ENCODE measurements at places on chromosomes 6 and 20.
A peak's percentile ranks its signal among the peaks of the same experiment; 100 is the strongest.

DNA sequence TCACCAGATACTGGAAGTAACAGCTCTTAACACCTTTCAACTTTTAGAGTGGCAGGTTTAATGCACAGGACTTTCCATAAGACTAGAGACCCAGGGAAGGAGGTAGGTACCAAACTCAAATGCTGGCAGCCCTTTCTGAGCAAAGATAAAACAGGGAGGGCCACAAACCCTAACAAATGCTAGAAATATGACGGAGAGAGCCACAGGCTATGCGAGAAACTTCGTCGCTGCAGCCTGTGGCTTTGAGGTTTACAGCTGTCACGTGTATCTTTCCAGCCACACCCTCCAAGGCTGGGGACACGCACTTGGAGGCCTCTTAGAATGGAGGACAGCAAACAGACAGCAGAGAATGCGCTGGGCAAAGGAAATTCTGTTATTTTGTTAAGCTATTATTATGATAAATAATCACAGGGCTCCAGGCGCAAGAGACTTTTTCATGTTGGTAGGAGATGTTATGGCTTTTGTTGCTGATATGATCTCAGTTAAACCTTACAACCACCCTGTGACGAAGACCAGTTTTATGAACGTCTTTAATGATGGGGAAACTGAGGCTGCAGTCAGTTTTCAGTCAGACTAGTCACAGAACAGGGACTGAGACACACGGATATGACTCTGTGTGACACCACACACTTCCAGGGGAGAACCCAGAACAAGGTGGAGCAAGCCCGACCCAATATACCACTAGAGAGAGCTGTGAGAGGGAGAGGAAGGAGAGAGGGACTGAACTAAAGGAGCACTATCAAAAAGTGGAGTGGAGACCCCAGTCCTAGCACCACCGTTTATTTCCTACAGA lies 2.0 kb downstream of the TRAM2 start:
- DNase-seq, result no peak

GRCh38 chr6:30198166-30199084 lies 14.8 kb downstream of the TRIM26 start:
- DNase-seq, result no peak

DNA sequence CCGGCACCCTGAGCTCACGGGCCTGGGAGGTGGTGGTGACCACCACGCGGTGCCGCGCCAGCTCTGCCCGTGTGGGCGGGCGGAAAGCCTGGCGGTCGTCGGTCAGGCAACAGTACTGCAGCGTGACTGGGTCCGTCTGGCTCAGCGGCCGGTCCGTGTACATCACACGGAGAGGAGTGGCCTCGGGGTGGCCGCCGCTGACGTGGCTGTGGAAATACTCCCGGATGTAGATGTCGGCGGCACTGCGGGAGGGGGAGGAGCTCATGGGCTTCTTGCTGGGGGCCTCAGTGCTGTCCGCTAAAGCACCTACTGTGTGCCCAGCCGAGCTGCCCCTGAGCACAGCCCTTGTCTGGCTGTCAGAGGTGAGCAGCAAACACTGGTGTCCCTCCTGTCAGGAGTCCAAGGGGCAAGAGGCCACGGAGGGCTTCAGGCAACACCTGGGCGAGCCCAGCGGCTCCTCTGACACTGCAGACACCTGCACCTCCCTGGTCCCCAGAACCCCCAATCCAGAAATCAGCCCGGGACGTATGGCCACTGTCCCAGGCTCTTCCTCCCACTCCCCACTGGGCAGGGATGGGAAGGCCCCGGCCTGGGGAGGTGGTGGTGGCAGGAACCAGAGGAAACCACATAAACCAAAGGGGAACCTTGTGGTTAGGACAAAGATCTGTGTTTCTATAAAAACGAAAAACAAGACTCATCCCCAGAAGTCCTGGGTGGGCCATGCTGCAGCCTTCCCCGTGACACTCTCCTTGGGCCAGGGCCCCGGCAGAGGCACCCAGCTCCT lies 6.5 kb downstream of the HELZ2 start:
- no peak for DNase-seq

DNA sequence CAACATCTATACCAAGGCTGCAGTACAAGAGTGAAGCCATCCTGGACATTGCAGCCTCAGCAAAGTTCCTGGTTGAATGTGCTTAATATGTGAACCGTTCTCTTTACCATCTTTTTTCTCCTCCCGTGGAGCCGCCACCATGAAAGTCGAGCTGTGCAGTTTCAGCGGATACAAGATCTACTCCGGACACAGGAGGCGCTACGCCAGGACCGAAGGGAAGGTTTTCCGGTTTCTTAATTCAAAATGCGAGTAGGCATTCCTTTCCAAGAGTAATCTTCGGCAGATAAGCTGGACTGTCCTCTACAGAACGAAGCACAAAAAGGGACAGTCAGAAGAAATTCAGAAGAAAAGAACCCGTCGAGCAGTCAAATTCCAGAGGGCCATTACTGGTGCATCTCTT lies 8.4 kb upstream of the LINC00237 start:
- DNase-seq, result no peak

DNA sequence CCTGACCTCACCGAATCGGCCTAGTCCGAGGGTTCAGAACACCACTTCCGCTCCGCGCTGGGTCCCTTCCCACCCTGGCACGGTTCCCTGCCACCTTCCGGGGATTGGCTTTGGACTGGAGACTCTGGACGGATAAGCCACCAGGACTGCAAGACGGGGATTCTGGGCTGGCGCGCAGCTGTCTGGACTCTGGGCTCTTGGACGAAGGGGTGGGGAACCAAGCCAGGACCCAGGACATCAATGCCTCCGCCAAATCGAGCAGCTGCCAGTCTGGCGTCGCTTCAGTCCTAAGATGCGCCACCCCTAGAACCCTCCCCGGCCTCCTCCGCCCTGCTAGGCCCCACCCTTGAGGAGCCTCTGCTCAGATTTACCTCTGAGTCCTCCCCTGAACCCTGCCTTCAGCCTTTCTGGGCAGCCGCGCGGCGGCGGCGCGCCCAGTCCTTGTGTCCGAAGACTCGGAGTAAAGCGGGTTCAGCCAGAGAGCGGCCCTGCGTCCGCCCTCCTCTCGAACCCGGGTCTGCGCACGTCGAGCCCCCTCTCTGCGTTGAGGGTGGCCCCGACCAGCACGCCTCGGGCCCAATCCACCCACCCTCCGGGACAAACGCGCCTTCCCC lies 1.2 kb downstream of the KCNK17 start:
- DNase-seq, result no peak

DNA sequence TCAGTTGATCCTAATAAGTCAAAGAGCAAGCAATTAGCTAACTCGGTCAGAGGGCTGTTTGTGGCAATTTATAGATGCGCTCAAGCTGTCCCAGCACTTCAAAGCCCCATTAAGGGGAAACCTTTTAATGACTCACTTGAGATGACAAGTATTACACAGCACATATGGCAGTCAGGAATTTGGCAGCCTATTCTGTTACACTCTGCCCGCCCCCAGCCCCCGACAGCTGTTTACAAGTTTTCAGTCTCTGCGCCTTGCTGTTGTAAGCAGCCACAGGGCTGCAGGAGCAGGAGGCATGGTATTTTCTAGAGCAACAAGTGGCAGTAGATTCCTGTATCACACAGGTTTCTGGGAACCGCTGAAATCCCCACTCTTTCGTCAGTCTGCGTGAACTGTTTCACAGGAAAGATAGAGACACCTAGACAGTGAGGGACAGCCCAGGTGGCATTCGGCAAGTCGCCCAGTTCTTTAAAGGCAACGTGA lies 263.0 kb downstream of the FOXC1 start:
- no peak for DNase-seq

GRCh38 chr6:97462031-97462430 lies 179.0 kb upstream of the MMS22L start:
- DNase-seq, result no peak

DNA sequence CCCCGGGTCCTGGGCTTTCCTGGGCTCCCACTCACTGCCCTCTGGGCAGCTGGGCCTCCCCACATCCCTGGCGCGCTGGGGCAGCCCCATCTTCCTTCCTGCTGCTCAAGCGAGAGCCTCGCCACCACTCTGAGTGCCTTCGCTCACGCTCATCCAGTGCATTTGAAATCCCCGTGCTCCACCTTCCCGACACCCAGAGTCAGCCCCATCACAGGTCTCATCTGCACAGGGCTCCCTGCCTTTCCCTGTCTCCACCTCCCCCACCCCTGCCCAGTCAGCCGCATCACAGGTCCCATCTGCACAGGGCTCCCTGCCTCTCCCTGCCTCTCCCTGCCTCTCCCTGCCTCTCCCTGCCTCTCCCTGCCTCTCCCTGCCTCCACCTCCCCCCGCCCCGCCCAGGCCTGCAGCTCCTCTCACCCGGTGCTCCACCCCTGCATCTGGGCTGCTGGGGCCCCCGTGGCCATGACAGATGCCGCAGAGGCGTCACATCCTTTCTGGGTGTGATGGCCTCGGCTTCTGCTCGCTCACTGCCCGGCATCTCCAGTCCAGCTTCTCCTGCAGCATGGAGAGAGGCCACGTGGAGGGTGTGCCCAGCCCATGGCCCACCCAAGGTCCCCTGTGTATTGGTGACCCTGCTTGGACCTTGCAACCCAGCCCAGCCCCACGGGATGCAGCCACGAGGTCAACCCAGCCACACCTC lies 9.0 kb upstream of the BHLHE23 start:
- no peak for DNase-seq

- DNase-seq, result peak; percentile 81
Observed at GRCh38 chr6:14440940-14441781, 323.6 kb downstream of the CD83 start.

- no peak for DNase-seq
Observed at GRCh38 chr6:96213784-96214183, 198.0 kb downstream of the FUT9 start.

- DNase-seq, result no peak
Observed at GRCh38 chr6:163955756-163956155, 541.2 kb downstream of the QKI start.

DNA sequence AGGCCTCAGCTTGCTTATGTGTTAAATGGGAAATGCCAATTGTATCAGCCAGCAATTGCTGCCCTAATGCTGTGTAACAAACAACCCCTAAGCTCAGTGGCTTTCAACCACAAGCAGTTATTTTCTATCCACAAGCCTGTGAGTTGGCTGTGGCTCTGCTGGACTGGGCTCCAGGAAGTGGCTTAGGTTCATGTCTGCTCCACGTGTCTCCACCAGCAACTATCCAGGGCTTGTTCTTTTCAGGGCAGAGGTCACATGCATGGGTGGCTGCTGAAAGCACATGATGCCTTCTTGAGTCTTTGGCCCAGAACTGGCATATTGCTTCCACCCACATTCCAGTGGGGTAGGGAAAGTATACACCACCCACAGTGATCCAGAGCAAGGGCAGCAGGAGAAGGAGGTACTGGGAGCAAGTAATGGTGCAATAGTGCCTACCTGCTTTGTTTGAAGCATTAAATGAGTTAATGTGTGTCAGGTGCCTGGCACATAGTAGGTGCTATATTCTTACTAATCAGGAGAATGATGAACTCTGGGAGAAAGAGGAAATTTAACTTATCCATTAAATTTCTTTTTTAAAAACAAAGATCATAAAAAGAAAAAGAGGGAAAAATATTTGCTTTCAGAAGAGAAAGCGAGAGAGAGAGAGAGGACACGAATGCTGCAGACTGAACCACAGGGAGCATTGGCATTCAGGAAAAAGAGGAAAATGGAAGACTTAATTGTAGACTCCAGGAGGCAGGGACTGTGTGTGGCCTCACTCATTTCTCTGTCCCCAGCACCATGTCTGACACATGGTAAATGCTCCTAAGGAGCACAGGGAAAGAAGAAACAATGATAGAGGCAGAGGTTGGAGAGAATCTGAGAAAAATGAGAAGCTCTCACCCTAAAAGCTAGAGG lies 25.2 kb upstream of the RNF24 start:
- DNase-seq, result no peak

DNA sequence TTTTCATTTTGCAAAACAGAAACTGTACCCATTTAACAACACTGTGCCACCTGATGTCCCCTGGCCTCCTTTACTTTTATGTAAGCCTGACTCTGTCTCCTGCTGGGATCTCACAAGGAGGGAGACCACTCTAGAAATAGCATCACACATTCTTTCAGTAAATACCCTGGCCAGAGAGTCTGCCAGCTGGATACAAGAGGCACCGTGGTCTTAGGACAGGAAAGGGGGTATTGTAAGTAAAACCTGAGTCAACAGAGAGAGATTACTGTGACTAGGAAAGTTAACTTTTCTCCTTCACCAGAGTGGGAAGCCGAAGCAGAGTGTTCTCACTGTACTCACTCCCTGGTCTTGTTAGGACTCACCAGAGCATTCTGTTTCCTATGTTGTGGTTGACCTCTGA lies 27.8 kb downstream of the CMTR1 start:
- no peak for DNase-seq

DNA sequence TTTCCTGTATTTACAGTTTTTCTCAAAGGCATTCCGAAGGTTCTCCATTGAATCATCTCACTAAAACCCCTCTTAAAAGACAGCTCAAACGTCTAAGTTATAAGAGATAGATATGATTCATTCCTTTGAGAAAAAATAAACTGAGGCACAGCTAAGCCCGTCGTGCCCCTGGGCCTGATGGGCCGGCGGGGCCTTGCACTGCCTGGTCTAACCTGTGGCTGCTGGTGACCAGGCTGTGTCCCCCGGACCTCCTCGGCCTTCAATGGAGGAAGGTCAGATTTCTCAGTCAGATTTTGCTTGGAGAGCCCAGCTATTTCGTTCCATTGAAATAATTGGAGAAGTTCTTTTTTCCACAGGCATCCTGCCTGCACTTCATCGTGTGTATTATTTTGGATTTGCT lies 11.3 kb upstream of the FOXC1 start:
- no peak for DNase-seq

DNA sequence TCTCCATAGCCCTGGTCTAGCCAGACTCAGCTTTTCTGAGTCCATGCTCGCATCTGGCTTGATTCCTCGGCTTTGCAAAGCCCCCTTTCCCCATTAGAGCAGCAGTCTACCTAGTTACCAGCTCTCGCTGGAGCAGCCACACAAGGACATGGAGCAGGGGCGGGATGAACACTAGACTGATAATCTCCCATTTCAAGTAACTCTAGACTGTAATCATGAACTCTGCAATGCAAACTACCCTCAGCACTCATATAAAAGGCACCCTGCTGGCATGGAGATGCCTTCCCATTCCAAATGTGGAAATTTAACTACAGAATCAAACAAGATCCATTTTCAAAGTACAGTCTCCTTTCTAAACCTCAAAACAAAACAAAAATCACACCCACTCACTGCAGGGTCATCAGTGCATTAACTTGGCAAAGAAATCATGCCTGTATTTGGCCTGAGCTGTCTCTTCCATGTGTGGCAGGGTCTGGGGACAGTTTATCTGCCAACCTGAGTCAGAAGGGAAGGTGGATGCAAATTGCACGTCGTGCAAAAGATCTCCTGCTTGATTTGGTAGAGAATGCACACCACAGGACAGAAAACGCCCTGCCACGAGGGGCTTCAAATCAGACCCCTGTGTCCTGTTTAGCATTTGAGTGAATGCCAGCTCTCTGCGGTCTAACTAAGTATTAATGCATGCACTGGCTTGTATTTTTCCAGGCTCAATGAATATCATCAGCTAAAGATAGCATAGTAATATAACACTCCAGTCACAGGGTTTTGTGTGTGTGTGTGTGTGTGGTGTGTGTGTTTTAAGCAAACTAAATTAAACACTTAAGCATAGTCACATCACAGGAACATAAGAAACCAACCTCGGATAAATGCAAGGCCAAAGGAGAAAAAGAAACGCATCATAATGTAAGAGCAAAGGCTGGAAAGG lies 85.3 kb downstream of the MYLK4 start:
- no peak for DNase-seq

GRCh38 chr6:119052987-119053386 lies 25.5 kb downstream of the FAM184A start:
- no peak for DNase-seq

Measured in NCI-H2081 treated with DMSO at 0.1 percent for 48 hours (cell line).